Inflammatory macrophage treated with lipopolysaccharide for 1 hour (primary cell): ENCODE measurements at places on chromosomes 16 and 17.
A peak's percentile ranks its signal among the peaks of the same experiment; 100 is the strongest.

DNA sequence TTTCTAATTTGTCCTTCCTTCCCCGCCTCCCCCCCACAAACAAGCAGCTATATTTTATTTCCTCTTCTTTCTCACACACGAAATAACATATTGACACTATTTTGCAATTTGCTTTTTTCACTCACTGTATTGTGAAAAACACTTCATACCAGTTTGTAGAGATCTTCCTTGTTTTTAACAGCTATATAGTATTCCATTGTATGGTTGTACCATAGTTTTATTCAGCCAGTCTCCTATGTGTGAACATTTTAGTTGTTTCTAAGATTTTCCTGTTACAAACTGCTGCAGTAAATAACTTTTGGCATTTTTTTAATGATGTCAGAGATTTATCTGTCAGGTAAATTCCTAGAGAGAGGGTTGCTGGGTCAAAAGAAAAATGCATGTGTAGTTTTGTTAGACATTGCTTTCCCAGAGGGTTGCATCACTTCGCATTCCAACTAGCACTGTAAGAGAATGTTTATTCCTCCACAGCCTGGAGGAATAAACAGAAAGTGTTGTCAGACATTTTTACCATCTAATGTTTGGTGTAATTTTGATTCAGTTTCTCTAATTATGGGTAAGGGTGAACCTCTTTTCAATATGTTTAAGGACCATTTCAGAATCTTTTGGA, 101.2 kb downstream of the MRTFB start:
- no peak for DNase-seq

DNA sequence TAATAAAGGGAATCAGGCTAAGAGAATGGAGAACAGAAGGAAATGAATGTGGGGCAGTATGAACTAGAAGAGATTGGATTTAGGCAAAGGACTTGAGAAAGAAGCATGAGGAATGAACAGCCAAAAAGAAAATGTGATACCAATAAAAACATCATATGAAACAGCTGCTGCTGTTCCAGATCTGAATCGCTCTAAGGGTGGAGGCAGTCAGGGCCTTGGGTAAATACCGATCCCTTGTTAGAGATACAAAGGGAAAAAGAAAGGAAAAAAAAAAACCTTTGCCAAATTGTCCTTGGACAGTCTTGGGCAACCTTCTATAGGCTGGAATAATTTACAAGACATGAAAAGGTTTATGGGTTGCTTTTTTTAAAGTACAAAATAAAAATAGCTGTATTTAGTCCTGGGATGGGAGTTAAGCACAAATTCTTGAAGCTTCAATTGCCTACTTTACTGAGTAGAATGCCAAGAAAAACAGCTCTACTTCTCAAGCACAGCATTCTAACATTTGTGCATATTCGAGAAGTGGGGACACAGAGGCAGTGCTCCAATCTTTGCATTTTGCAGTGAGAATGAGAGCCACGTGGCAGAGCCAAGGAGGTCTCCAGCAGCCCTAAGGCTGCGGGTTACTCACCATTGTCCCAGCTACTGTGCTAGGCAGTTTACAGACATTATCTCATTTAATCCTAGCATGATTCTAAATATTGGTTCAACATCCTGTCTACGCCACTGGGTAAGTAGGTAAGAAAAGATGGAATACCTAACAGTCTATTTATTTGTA, 43.3 kb upstream of the PSMD7 start:
- DNase-seq, result no peak

GRCh38 chr16:2078691-2079090, 30.9 kb downstream of the TSC2 start:
- DNase-seq, result no peak

GRCh38 chr17:77230436-77230830, 89.7 kb downstream of the SEC14L1 start:
- no peak for DNase-seq

DNA sequence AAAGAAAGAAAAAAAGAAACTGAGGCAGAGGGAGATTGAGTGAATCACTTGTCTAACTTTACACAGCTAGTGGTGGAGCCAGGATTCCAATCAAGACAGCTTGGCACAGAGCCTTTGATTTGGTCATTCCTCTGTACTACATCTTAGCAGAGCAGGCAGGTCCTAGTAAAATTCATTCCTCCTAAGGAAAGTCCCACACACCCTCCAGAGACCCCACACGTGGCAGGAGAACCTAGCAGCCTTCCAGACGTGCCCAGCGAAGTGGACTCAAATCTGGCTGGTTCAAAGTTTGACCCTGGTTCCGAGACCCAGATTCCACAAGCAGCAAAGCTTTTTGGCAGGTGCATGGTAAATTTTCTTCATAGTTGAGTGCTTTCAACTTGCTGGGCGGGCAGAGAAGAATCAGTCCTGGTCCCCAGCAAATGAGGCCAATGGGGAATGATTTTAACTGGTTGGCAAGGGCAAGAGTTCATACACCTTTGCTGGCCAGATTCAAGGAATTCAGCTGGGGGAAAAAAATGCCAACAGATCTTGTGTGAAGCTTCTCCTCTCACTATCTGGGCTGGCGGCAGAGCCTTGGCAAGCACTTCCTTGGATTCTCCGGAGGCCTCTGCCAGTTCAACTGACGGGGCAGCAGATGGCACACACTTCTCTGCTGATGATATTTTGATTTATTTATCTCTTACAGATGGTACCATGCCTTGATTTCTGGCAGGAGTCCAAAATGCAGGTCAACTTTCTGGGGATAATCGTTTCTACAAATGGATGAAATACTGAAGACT, 82.4 kb downstream of the GSG1L start:
- DNase-seq, result no peak

DNA sequence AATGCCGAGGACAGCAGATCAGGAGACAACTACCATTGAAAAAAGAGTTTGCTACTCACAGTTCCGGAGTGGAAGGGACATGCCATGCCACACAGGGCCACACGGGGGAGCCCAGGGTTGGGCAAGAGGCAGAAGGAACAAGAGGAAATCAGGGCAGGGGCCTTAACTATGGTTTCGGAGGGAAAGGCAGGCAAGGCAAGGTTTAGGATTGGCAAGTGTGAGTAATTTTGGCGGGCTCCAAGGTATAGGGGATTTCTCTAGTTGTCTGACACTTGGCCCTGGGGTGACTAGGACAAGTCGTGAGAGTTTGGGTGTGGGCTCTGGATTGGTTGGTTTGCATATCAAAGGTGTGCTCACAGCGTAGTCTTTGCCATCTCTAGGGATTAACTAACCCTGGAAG, 27.0 kb upstream of the NTN1 start:
- DNase-seq, result peak; percentile 41

GRCh38 chr16:65406116-65406515, 284.3 kb upstream of the CDH11 start:
- DNase-seq, result peak; percentile 1

DNA sequence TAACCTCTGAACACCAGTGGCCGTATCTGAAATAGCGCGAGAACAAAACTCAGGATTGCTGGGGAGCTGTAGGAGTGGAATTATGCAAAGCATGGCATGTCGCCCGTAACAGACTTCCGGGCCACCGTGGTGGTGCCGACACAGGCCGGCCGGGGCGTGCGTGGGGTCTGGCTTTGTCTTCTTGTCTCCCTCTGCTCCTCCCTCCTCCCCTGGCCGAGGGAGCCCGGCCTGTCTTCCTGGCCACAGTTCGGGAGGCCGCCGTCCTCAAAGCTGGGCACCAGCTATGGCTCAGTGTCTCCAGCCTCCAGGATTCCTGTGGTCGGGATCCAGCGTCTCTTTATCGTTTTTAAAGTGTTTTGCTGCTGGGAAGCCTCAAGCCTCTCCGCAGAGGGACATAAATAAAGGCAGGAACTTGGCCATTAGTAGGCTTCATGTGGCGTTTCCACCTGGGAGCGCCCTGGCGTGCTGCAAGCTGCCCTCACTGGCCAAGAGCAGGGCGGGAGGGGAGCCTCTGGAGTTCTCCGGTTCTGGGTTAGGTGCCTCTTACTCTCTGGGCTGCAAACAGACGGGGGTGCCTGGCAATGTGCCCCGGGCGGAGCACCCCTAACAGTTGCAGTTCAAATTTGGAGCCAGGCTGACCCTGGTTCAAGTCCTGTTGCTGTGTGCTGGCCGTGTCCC, 22.0 kb upstream of the NPTX1 start:
- DNase-seq, result no peak

DNA sequence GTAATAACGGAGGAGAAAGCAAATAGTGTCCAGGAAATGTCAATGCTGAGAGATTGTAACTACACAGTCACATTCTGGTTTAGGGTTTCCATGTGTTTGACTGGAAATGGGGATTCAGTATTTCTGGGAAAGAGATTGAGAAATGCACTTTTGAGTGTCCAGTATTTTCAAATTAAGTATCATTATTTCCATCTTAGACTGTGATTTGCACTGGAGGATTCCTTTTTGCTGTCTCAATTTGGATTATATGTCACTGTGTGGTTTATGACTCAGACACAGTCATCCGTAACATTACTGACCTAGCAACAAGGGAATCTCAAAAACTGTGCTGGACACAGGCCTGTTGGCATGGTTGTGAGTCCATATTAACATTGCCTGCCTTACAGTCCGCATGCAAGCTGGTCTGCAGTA, 681.4 kb downstream of the CDH11 start:
- DNase-seq, result no peak

GRCh38 chr16:84712138-84712671, 12.4 kb downstream of the USP10 start:
- no peak for DNase-seq

DNA sequence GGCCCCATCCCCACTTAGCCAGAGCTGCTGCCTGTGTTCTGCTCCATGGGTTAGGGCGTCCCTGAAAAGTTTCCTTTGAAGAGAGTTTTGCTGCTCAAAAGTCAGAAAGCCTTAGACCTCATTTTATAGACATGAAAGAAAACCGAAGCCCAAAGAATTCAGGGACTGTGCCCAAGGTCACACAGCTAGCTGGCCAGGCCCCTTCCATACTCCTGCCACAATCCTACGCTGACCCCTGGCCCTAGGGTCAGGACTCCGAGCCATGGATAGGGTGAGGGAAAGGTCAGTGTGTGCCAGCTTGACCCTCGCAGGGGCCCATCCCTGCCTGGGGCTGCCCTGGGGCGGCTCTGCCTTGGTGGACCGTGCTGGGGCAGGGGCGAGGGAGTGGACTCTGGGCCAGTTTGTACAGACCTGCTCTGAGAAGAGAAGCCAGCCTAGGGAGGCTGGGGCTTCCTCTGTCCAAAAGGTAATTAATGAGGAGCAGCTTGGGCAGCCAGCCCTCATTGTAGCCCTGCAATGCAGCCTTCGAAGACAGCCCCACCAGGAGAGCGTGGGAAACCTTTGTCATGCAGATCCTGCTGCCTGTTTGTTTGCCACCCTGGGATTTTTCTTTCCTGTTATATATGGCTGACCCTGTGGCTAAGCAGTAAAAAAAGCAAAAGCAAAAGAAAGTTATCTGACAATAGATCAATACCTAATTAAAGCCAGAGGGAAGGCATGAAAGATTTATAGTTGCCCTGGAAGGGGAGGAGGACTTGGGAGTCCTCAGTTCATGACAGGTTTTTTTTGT, 37.4 kb downstream of the RHBDL3 start:
- DNase-seq, result no peak

- peak; percentile 49 for DNase-seq
Observed at GRCh38 chr16:66717112-66717675, 20.7 kb upstream of the CMTM4 start.

DNA sequence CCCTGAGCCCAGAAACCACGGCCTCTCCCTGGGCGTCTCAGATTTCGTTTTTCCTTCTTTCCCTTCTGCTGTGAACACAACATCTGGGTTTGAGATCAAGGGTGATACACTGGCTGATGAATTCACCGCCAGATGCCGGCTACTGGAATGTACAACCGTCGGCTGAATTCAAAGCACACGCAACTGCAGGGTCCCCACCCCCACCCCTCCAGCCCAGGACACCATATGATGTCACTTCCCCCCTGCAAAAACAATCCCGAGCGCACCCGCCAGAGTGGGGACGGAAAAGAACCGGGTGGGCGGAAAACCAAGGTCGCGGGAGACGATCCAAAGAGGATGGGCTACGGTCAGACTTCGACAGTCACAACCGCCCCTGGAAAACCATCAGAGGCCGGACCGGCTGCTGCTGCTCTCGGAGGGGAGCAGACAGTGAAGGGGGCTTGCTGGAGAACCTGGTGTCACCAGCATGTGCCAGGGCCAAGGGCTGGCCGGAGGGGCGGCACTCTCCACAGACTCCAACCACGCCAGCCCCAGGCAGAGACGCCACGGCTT, 23.3 kb downstream of the CEP295NL start:
- peak; percentile 71 for DNase-seq

DNA sequence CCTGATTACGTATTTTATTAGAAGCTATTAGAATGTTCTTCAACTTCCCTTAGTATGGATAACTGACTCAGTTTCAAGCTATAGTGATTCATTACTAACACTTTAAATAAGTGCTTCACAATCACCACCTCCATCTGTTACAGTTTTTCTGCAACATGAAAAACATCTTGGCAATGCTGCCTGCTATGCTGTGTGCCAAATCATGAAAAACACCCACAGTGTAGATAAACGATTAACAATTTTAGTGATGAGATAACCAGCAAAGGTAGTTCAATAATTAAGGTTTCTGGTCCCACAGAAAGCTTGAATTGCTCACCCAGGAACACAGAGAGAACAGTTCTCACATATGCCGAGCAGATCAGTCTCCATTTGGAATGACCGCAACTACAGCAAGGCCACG, 51.4 kb upstream of the SLC25A19 start:
- DNase-seq, result no peak

DNA sequence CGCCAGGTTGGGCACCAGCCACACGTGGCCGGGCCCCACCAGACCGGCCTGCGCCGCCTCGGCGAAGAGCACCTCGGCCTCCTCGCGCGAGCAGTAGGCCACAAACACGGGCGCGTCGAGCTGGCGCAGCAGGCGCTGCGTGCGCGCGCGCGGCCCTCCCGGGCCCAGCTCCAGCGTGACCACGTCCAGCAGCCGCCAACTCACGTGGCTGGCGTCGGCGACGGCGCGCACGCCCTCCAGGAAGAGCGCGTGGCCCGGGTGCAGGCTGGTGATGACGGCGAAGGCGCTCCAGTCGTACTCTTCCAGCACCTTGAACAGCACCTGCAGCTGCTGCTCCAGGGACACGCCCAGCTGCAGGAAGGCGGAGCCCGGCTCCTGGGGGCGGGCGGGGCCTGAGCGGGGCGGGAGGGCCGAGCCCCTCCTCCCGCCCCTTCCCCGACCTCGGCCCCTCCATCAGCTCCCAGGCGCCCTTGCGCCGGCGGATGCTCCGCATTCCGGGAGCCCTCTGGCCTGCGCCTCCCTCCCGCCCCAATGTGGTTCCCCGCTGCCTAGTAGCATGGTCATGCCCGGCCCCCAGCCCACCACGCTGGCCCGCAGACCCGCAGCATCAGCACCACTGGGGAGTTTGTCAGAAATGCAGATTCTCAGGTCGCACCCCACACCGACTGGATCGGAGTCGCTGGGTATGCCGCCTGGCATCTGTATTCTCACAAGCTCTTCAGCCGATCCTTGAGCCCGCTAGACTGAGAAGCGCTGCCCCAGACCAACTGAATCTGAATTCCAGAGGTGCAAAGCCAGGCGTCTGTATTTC, 7.2 kb downstream of the GRIN2C start:
- no peak for DNase-seq

GRCh38 chr17:44272321-44272951, 4.5 kb upstream of the SLC4A1 start:
- no peak for DNase-seq

- DNase-seq, result peak; percentile 76
Observed at GRCh38 chr16:11179574-11179973, 76.4 kb downstream of the SOCS1 start.

GRCh38 chr16:72847187-72848027, 200.5 kb downstream of the ZFHX3 start:
- DNase-seq, result no peak

- DNase-seq, result peak; percentile 80
Observed at GRCh38 chr17:28643983-28644786, 773 bp downstream of the BLTP2 start.

GRCh38 chr17:34154961-34155730, 99.9 kb upstream of the CCL2 start:
- DNase-seq, result no peak

GRCh38 chr17:3512505-3513171, 36.8 kb downstream of the ASPA start:
- DNase-seq, result no peak
